ENCODE measurements at places on chromosomes 4 and X. TPM values are rescaled to one million over a fixed set of nuclear protein-coding genes. Genes with fewer than 3 reads are reported as not detected.

Gene FOXR2
- total RNA-seq = not detected

Gene RASL11B
- 0.20 TPM for total RNA-seq

Gene FAM53A
- total RNA-seq = 1.00 TPM

Gene SLC9B2
- 7.3 TPM for total RNA-seq

Gene WAS
- 0.52 TPM for total RNA-seq

Gene NLGN4X
- total RNA-seq = 0.03 TPM

Gene TRIM60
- not detected for total RNA-seq

Gene SLC2A9
- 0.38 TPM for total RNA-seq

Gene ITIH6
- total RNA-seq = not detected

Gene GLRA3
- total RNA-seq = not detected

Gene ERAS
- total RNA-seq = 0.16 TPM

Gene NDP
- not detected for total RNA-seq

Gene P2RY10
- total RNA-seq = not detected

Gene TSPAN7
- total RNA-seq = 3.0 TPM

Gene TEX13D
- total RNA-seq = not detected

Gene CSTF2
- total RNA-seq = 35.7 TPM

Gene FANCB
- total RNA-seq = 2.7 TPM

Gene SPIN2A
- total RNA-seq = 0.12 TPM

Gene ZNF711
- 0.76 TPM for total RNA-seq

Gene C4orf54
- not detected for total RNA-seq

Gene CSN2
- not detected for total RNA-seq

Gene GABRB1
- total RNA-seq = not detected

Gene IL21
- total RNA-seq = not detected

Gene SCML2
- 9.8 TPM for total RNA-seq

Gene FAAH2
- total RNA-seq = 0.54 TPM

Gene NXF2
- total RNA-seq = not detected

Gene HNRNPH2
- total RNA-seq = 56.8 TPM

Gene MMRN1
- not detected for total RNA-seq

Gene CLDN2
- total RNA-seq = 5.7 TPM

Gene SSX2B
- total RNA-seq = not detected

Gene GAGE12D
- total RNA-seq = not detected

Gene CT45A1
- total RNA-seq = 0.07 TPM

Gene VCX
- total RNA-seq = not detected

Gene CT45A2
- total RNA-seq = not detected

Gene F9
- not detected for total RNA-seq

Gene TCP11X2
- total RNA-seq = not detected

Gene PABPC1L2A
- total RNA-seq = not detected

Gene ODAM
- total RNA-seq = not detected

Gene WDR17
- total RNA-seq = 1.3 TPM

Gene GALNT7
- total RNA-seq = 30.3 TPM

Gene PPEF2
- total RNA-seq = not detected

Gene STK26
- total RNA-seq = 9.7 TPM

Gene EMCN
- not detected for total RNA-seq

Gene RIBC1
- 0.85 TPM for total RNA-seq

Gene USP51
- total RNA-seq = 0.37 TPM

Gene TNIP2
- total RNA-seq = 46.3 TPM

Gene GC
- not detected for total RNA-seq

Gene ODAPH
- not detected for total RNA-seq

Gene GAGE2A
- not detected for total RNA-seq

Gene RIPPLY1
- total RNA-seq = 0.11 TPM

Gene RAB40A
- 0.10 TPM for total RNA-seq

Gene SHROOM4
- total RNA-seq = not detected

Gene GNRHR
- not detected for total RNA-seq

Gene ASB12
- total RNA-seq = not detected

Gene SLIT2
- not detected for total RNA-seq
